Suprapubic skin (tissue), 4 donors: ENCODE measurements at places on chromosomes 1 and 21. TPM values are rescaled to one million over a fixed set of nuclear protein-coding genes. Genes with fewer than 3 reads are reported as not detected.

DNA sequence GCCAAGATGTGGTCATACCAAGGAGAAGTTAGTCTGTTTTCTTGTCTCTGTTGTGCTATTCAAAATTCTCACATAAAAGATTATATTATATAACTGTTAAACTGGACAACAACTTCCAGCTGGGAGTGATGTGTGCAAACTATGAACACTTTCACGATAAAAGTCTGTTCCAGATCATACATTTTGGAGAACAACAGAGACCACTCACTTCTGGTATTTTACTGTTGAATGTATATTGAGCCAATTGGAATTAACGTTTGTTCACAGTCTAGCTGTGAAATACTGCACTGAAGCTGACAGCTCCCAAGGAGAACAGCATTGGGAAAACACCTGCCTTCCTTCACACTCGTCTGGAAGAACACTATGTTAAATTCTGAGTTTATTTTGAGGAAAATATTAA lies 860 bp upstream of the SHCBP1L start:
- no peak for DNase-seq

Gene HTR6
- total RNA-seq, result not detected

Gene PROK1
- total RNA-seq, result 0.72 TPM

GRCh38 chr1:89844241-89844807 lies 23.5 kb downstream of the LRRC8D start:
- no peak for DNase-seq

Gene TSPAN1
- total RNA-seq, result 2.3 TPM

DNA sequence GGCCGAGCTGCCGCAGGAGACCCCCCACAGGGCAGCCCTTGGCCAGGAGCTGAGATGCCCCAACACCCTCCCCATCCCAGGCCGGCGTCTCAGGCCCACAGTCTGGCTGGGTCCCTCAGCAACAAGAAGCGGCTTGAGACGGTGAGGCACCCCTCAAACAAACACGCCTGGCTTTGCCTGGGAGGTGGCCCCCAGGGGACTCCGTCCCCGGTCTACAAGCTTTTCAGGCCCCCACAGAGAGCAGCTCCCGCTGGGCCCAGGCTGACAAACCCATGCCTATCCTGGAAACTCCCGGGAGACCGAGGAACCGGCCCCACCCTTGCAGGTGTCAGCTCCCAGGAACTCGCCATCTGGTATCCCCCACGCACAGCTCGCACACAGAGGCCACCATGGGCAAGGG lies 67.0 kb downstream of the ARHGEF16 start:
- no peak for DNase-seq

GRCh38 chr1:51799372-51799771 lies 79.2 kb downstream of the NRDC start:
- no peak for DNase-seq

DNA sequence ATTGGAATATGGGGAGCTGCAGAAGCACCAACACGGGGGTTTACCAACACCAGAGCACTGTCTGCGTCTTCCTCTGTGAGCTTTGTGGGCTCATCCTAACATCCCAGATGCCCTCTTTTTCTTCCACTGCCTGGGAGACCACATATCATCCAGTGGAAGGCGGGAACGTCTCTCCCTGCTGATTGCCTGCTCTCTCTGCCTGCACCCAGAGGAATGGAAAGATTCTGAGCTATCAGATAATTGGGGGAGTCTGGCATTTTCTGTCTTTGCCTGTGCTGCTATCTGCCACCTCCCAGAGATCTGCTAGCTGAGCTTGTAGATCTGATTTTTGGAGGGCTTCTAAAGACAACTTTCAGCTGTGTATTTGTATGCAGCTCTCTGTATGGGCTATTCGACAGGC lies 166.2 kb upstream of the PLXNA2 start:
- DNase-seq, result no peak

Gene NEGR1
- total RNA-seq, result 3.5 TPM

Gene DEPDC1
- 1.5 TPM for total RNA-seq

DNA sequence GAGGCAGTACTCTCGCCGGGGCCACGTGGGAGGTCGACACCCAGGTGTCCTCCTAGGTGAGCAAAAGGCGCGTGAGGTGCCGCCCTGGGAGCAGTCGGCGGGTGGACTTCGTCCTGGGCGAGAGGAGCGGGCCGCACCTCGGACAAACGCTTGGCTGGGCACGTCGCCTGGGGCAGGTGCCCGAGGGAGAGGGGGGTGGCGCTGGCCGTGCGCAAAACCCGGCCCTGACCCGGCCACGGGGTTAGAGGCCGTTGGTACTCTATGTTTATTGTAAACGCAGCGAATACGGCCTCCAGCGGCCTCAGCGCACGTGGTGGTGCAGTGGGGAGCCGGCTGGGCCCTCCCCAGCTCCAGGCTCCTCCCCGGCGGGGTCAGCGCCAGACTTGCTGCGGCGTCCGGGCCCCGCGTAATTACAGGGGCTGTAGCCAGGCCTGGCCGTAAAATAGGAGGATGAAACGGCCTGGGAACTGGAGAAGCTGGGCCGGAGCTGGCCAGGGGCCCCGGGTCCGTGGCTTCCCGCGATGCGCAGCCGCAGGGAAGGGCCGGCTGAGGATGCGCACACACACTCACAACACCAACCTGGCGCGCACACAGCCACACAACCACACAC lies 1.6 kb upstream of the EFNA1 start:
- DNase-seq, result peak; percentile 76

GRCh38 chr1:94753171-94753972 lies 66.8 kb upstream of the SLC44A3 start:
- DNase-seq, result no peak

GRCh38 chr1:40059338-40059959 lies 18.9 kb downstream of the CAP1 start:
- DNase-seq, result no peak

DNA sequence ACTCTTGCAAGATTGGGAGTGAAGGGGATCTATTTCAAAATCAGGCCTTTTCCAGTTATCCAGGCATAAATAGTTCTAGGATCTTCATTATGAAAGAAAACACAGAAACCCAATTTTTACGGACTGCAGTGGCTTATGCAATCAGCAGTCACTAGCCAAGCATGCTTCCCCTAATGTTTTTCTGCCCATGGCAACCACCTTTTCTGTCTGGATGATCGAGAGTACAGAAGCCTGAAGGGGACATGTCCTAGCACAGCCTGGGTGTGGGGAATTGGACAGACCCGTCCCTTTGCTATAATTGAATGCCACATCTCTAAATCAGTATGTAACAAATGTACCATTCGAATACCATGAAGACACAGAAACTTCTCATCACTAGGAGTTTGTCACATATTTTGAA lies 29.8 kb upstream of the NCAM2 start:
- DNase-seq, result no peak

GRCh38 chr1:6484826-6485167 lies 6.7 kb downstream of the PLEKHG5 start:
- no peak for DNase-seq
